Skeletal muscle cell (primary cell): ENCODE measurements at places on chromosomes 1 and 21.

- no peak for DNase-seq
Observed at GRCh38 chr1:208010487-208011071, 99.7 kb upstream of the CD34 start.

DNA sequence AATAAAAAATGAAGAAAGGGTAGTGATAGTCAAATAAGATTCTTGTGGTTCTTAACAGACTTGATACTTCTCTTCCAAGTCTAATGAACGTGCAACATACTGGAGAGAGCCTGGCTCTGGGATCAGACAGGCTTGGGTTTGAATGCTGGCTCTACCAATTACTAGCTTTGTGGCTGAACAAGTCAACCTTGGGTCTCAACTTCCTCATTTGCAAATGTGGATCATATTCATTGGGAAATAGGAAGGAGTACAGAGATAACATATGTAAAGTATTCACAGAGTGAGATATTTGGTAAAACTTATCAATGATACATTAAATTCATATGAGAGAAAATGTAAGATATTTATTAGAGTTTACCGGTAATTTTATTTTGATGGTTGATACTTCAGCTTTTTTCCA lies 2.0 kb downstream of the EDEM3 start:
- no peak for DNase-seq

DNA sequence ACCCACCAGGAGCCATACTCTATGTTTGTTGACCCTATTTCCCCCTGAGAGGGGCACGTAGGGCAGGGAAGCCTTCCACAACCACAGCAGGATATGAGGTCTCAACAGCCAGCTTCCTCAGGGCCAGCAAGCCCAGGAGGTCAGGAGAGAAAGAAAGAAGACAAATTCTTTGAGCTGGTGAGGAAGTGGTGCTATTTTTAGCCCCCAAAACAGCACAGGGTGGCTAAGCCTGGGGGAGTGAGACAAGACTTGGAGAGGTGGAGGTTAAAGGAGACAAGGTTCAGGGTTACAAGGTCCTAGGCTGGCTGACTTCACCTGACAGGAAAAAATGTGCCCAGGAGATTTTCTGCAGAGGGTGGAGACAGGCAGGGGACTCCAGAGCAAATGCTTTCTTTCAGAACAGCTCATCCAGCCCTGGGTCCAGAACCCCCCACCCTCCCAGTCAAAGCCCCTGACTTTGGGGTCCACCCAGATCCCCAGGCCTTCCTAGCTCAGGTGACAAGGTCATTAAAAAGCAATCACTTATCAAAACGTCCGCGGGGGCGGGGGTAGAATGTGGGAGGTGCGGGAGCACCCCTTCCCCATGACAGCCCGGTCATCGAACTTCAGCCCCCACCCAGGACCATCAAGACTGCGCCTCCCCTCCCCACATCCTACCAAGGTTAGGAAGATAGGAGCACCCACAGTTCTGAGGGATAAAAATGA lies 1.3 kb downstream of the SV2A start:
- DNase-seq = no peak

GRCh38 chr1:231690059-231690458 lies 63.5 kb downstream of the DISC1 start:
- DNase-seq = no peak

- no peak for DNase-seq
Observed at GRCh38 chr1:161137881-161138280, 5.4 kb upstream of the DEDD start.
